ENCODE measurements at places on chromosomes 13 and 19.

GRCh38 chr19:19276386-19276785 is 3.3 kb upstream of the TM6SF2 start:
- no peak for DNase-seq

- DNase-seq, result peak; percentile 98
Observed at GRCh38 chr19:18364826-18365528, 21.0 kb upstream of the GDF15 start.

DNA sequence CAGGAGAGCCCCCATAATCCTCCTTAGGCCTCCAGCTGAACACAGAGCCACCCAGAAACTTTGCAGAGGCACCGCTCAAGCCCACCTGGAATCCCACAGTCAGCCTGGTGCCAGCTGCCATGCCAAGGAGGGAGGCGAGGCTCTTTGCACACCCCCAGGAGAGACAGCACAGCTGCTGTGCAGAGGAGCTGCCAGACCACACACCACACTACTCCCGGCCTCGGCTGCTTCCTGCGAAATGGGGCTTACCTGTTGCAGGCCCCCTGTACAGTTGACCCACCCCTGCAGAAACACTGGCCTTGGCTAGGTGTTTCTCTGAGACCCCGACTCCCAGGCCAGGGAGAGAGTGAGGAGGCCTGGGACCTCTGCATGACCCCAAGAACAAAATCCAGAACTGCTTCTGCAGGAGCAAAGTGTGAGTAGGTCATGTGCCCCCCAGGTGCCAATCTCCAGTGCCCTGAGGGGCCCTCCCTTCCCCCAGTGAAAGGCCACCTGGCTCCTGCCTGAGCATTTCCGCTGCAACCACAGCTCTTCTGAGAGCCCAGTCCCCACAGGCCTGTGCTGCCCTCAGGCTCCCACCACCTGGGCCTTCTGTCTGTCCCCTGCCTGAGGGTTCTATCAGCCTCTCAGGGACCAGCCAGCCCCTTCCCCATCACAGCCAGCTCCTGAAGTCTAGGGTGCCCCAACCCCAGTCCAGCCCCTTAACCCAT is 580.4 kb downstream of the UQCRFS1 start:
- no peak for DNase-seq

GRCh38 chr19:5035793-5036697 is 67.1 kb downstream of the KDM4B start:
- DNase-seq, result no peak

- DNase-seq, result no peak
Observed at GRCh38 chr19:57512845-57513244, 13.1 kb downstream of the ZNF773 start.

DNA sequence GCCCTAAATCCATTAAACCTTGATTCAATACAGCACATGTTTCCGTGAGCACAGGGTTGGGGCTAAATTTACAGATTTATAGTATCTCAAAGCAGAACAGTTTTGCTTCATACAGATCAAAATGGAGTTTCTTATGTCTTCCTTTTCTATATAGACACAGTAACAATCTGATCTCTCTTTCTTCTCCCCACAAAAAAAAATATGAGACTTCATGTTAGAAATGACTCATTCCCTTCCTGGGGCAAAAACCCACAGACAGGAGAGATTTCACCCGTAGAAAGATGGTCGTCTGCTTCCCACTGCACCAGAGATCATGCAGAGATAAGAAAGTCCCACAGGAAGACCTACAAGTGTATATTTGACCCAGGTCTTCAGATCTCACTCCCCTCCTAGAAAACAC is 7.7 kb upstream of the ZNF611 start:
- DNase-seq, result no peak

- no peak for DNase-seq
Observed at GRCh38 chr13:76570510-76570971, 315.7 kb downstream of the KCTD12 start.

- no peak for DNase-seq
Observed at GRCh38 chr13:55345224-55345623, 1795.5 kb upstream of the PRR20A start.

DNA sequence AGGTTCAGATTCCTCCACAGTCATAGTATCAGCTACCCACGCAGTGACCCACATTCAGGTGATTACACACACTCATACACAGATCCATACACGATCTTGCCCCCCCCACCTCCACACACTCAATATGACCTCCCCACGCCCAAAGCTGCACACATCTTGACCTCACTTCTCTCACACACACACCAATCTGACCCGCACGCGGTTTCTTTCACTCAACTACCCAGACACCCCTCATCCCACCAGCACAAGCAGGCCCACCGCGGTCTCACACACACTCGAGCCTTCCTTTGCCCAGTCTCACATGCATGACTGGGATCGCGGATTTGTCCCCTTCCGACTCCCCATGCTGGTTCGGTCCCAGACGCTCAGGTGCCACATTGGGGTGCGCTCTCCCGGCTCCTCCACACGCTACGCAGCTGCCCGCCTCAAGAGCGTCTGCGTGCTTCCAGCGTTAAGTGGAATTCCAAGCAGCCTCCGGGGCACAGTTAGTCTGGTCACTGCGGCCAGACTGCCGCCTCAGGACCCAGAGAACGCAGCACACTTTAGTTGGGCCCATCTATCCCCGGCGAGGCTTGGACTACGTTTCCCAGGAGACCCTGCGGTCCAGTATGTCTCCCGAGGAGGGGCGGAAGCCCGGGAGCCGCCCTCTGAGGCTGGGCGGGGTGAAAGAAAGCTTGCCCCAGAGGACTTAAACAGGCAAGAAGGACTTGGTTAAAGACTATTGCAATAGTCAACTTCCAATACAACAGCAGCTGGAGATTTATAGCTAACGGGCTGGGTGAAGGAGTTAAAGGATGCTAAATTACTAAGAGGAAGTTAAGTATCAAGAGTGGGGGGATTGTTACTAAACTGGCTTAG is 746 bp upstream of the ZNF345 start:
- DNase-seq, result peak; percentile 73

DNA sequence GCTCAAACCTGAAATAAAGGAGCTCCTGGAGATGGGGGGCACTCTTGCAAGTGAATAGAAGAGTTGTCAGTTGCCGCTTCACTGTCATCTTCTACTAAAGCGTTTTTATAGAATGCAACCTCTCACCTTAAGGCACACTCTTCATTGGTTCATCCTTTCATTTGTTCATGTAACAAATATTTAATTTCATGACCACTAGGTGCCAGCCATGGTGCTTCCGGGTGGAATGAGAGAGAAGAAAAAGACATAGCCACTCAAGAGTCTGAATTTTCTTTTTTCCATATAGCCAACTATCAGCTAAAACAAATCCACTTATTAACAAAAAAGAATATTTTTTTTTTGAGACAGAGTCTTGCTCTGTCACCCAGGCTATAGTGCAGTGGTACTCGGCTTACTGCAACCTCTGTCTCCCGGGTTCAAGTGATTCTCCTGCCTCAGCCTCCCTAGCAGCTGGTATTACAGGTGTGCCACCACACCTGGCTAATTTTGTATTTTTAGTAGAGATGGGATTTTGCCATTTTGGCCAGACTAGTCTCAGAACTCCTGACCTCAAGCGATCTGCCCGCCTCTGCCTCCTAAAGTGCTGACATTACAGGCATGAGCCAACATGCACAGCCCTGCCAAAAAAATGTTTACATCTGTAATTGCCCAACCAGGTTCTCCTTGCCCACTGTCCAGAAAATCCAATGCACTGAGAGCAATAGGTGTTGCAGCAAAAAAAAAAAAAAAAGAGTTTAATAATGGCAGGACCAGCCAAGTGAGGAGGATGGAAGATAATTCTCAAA is 22.1 kb upstream of the SACS start:
- DNase-seq, result no peak

GRCh38 chr19:1151917-1152587 is 22.0 kb downstream of the SBNO2 start:
- no peak for DNase-seq

GRCh38 chr19:39754971-39755370 is 17.1 kb upstream of the CLC start:
- DNase-seq, result no peak

DNA sequence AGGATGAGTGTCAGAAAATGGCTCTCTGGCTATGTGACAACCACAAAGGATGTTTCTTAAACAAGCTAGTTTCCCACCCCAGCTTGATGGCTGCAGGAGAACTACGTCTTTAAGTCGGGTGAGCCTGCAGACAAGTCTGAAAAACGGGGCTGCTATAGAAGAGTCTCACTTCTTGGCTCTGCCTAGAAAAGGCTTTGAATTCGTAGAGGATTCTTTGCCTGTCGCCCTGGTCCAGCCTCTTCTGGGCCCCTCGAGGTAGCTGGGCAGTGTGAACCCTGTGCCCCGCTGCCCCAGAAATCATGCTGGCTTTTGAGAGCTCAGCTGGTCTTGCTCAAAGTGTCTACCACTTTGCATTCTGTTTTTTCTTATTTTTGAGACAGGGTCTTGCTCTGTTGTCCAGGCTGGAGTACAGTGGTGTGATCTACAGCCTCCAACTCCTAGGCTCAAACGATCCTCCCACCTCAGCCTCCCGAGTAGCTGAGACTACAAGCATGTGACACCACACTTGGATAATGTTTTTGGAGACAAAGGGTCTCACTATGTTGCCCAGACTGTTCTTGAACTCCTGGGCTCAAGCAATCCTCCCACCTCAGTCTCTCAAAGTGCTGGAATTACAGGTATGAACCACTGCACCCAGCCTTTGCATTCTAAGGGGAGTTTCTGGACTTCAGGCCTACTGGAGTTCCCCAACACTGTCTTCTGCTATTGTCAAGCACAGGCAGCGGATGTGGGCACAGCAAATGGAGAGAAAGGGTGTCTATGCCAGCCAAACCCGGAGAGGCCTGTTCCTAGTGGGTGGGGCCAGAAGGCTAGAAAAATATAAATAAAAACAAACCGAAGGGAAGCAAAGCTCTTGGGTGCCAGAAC is 6.5 kb downstream of the CEBPA start:
- no peak for DNase-seq

DNA sequence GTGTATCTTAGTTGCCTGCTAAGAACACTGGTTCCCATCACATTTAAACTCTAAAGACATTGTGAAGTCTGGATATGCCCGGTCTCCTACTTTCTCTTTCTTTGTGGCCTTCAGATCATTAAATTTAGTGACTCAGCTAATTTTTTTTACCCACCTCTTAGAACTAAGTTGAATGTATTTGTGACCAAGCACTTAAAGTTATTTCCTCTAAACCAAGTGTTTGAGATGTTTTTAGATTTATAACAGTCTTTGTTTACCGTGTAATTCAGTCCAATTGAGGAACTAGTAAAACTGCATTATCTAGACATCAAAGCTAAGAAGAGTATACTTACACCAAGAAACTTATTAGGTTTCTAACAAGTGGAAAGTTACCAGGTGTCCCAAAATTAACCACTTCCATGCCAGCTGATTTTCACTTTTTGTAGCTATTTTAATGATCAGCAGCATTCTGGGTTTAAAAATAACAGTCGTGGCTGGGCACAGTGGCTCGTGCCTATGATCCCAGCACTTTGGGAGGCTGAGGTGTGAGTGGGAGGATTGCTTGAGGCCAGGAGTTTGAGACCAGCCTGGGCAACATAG is 53.1 kb downstream of the ARHGAP35 start:
- no peak for DNase-seq

DNA sequence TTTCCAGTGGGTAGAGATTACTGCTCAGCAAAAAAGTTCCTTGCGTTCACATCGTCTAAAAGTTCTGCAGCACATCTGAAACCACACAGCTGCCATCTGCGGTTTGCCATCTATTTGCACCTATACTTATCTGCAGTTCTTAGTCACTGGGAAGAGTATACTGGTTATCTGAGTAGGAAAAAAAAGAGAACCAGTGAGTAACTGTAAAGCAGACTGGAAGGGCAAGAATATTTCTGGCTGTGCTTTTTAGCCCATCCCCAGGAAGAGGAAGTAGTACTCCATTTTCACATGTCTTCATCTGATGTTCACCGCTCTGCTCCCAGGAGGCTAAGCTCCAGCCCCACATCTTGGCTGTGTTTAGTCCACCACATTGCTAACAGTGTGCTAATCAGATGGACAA is 35.6 kb downstream of the EFNB2 start:
- DNase-seq, result no peak

DNA sequence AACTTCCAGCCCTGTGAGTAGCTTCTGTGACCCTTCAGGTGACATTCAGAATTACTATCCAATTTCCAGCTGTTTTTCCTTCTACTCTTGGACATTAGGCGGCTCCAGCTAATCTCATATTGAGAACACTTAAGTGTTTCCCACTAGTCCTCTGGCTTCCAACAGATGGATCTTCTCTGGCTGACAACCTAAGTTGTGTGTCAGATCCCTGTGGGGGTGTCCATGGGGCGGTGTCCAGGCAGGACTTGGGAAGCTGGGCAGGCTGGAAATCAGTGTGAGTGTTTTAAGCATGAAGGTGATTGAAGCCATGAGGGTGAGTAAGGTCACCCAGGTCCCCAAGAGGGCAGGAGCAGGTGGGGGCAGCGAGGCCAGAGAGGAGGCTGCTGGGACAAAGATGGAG is 10.1 kb downstream of the CNOT3 start:
- DNase-seq, result no peak

DNA sequence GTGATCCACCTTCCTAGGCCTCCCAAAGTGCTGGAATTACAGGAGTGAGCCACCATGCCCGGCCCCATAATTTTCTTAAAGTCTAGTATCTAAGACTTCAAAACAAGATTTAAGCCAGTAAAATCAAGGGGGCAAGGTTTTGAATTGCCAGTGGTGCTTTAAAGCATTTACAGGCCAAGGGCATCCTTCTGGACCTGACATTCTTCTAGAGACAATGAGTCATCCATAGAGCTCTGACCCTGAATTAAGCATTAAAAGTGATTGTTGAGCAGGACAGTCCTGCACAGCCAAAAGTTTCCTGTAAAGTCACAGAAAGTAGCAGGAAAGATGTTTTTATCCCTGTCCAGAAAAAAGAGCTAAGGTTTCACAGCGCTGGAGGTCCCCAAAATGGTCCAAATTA is 50.9 kb upstream of the ATP12A start:
- no peak for DNase-seq

- DNase-seq, result no peak
Observed at GRCh38 chr19:35379992-35380391, 9.1 kb downstream of the GPR42 start.

- no peak for DNase-seq
Observed at GRCh38 chr19:29499921-29500590, 25.7 kb upstream of the VSTM2B start.

- no peak for DNase-seq
Observed at GRCh38 chr13:32585550-32586079, 637 bp upstream of the PDS5B start.

All from epithelial cell of proximal tubule (primary cell).